H9 (cell line): ENCODE measurements at places on chromosomes 2 and 18. TPM values are rescaled to one million over a fixed set of nuclear protein-coding genes. Genes with fewer than 3 reads are reported as not detected.
A peak's percentile ranks its signal among the peaks of the same experiment; 100 is the strongest.

Gene KHK
- 12.1 and 12.2 TPM in 2 replicates for total RNA-seq

Gene ICOS
- total RNA-seq = not detected in 2 replicates

Gene C2orf80
- not detected in 2 replicates for total RNA-seq

DNA sequence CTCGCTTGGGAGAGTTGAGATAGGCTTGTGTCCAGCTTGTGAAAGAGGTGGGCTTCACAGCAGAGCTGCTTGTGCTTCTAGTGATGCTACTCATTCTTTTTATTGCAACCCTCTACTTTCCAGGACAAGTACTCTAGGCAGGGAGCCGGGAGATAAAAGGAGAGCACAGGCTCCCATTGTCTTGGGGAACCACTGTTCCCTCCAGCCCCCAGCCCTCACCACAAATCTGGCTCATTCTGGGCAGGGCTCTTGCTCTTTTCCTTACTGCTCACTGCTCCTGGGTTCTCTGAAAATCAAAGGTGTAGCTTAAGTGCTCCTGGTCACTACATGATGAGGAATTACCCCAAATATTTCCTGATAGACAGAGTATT lies 81.4 kb downstream of the CABYR start:
- no peak for DNase-seq

DNA sequence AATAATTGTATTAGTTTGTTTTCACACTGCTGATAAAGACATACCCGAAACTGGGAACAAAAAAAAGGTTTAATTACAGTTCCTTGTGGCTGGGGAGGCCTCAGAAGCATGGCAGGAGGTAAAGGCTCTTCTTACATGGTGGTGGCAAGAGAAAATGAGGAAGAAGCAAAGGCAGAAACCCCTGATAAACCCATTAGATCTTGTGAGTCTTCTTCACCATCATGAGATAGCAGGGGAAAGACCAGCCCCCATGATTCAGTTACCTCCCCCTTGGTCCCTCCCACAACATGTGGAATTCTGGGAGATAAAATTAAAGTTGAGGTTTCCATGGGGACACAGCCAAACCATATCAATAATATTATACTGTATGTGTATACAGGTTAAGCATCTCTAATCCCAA lies 73.3 kb upstream of the CABLES1 start:
- DNase-seq = no peak

DNA sequence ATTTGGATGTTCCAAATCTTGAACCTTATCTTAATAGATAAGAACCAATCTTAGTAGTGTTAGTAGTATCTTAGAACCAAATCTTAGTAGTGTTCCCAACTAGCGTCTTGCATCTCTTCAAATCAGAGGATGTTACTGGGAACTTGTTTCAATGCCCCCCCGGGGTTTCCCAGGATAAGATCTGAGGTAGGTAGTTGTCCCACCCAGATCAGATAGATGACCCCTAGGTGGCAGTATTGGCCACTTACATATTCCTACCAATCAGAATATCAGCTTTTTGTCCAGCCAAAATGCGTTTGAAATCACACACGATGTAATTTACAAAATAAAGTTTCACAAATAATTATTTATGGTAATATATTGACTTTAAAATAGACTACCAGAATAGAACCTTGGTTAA lies 314.8 kb downstream of the MBD2 start:
- DNase-seq = no peak

GRCh38 chr2:5696945-5697521 lies 4.8 kb downstream of the SOX11 start:
- peak; percentile 70 for DNase-seq

DNA sequence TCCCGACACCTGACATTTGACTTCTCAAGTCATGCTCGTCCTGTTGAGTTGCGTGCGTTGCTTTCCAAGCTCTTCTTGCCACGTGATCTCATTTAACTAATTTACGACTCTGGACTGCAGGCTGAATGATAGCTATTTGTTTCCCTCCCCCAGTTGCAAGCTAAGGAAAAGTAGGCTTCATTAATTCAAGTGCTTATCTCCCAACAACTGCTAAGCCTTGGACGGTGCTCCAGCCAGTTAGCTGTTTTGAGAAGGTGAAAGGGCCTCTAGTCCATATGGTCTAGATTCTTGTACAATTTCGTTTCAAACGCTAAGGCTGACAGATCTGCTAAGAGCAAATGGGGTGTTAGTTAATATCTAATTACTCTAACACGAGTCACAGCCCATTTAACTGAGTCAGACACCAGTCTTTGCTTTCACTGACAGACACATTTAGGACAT lies 21.1 kb downstream of the GPR45 start:
- no peak for DNase-seq

GRCh38 chr2:36762764-36763490 lies 66.4 kb downstream of the VIT start:
- DNase-seq = no peak
